IPS DF 6.9 (cell line): ENCODE measurements at places on chromosomes 6 and 20.

- DNase-seq, result no peak
Observed at GRCh38 chr20:48146877-48147276, 361.6 kb upstream of the SULF2 start.

GRCh38 chr6:1552296-1552761 is 57.4 kb upstream of the FOXC1 start:
- DNase-seq, result no peak

- no peak for DNase-seq
Observed at GRCh38 chr6:43127877-43128276, 43.2 kb upstream of the SRF start.

DNA sequence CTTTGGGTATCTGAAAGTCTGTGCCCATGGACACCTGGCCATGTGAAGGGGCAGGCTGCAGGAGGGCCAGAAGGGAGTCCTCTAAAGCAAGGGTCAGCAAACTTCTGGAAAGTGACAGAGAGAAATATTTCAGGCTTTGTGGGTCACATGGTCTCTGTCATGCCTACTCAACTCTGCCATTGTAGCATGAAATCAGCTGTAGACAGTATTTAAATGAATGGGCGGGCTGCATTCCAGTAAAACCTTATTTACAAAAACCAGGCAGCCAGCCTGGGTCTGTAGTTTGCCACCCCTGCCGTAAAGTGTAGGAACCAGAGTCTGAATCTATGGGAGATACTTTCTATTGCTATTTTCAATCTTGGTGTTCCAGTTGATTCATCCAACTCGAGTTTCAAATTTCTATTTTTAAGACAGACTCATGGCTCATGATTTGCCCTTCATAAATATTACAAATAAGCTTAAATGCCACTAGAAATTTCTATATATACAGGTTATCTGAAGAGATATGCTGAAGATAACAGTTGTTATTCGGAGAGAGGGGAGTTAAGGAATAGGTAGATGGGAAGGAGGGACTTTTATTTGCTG is 19.0 kb upstream of the ADGRF4 start:
- DNase-seq, result no peak

DNA sequence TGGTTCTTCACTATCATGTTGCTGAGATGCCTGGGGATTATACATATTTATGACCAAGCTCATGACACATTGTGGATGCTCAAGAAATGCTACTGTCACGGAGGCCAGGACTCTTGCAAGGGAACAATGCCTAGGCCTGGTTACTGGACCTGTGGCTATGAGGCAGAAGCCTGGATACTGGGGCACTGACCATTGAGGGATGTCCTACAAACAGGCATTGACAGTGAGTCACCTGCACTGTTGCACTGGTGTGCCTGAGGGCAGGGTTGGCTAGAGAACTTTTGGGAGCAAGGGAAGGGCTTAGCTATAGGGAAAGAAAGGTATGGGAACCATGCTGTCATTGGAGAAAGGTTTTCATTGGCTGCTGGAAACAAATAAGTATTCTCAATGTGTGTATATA is 313.1 kb upstream of the SUPT3H start:
- DNase-seq, result no peak

GRCh38 chr6:7997286-7997685 is 66.9 kb downstream of the BLOC1S5 start:
- DNase-seq, result no peak

GRCh38 chr6:6781873-6782227 is 193.3 kb downstream of the LY86 start:
- DNase-seq, result no peak

GRCh38 chr20:45229264-45230056 is 8.3 kb downstream of the SEMG2 start:
- no peak for DNase-seq

DNA sequence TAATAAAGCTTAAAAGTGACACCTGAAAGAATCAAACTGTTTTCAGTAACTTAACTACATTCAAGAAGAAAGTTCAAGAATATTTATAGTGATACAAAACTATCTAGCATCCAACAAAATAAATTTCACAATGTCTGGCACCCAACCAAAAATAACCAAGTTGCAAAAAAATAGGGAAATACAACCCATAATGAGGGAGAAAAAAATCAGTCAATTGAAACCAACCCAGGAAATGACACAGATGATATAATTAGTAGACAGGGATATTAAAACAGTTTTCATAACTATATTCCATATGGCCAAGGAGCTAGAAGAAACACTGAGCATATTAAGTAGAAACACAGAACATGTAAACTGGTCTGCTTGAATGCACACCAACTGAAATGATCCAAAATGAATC is 120.2 kb upstream of the BEND3 start:
- DNase-seq, result no peak

DNA sequence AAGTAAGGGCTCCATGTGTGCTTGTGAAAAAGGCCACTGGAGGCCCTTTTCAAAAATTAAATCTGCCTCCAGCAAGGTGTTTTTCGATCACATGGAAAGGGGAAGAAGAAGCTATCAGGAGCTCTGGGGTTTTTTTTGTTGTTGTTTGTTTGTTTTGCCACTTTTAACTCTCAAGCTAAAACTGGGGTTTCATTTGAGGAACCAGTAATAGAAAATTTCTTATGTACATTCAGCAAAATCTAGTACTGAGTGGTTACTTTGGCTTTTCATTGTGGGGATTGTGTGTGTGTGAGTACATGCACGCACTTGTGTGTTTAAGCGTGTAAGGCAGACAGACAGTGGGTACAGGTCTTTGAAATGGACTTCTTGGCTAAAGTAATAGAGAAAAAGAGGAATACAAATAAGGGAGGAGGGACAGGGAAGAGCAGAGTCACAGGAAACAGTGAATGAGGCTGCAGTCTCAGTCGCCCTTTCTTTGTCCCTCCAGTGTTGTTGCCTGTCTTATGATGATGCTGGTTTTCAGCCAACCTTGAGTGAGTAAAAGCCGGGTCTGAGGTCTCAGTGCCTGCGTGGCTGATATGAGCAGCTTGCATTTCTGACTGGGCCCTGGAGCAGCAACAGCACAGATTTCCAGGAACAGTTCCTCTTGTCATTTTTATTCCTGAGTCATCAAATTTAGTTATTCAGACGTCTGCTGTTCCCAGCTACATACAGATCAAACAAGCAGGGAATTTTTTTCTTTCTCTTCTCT is 26.2 kb downstream of the SLC16A10 start:
- no peak for DNase-seq

- DNase-seq, result no peak
Observed at GRCh38 chr20:1562622-1563021, 5.1 kb upstream of the SIRPD start.

DNA sequence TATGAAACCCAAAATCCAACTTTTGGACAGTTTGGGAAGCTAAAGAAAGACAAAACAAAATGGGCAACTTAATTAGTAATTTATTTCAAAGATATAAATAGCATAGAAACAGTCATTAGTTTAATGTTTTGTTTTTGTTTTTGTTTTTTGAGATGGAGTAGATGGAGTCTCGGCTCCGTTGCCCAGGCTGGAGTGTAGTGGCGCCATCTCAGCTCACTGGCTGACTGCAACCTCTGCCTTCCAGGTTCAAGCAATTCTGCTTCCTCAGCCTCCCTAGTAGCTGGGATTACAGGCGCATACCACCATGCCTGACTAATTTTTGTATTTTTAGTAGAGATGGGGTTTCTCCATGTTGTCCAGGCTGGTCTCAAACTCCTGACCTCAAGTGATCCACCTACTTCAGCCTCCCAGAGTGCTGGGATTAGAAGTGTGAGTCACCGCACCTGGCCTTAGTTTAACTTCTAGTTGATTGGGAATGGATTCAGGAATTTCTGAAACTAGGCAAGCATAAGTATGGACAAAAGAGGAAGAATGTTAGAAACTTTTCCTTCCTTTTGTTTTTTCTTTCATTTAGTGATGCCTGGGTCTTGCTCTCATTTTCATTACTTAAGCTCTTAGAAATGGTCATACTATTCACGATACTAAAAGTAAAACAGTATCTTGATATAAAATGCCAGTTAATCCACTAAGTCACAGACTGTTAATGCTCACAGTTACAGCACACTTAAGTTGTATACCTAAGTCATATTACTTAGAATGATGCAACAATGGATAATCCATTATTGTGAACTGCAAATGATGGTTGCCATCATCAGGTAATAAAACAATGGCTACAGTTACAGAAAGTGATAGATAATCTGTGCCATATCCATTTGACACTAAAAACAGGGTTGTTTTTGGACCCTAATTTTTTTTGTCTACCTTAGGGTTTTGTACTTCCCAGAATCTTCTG is 8.2 kb downstream of the SENP6 start:
- no peak for DNase-seq

- DNase-seq, result no peak
Observed at GRCh38 chr6:99285881-99286280, 63.6 kb downstream of the FAXC start.

DNA sequence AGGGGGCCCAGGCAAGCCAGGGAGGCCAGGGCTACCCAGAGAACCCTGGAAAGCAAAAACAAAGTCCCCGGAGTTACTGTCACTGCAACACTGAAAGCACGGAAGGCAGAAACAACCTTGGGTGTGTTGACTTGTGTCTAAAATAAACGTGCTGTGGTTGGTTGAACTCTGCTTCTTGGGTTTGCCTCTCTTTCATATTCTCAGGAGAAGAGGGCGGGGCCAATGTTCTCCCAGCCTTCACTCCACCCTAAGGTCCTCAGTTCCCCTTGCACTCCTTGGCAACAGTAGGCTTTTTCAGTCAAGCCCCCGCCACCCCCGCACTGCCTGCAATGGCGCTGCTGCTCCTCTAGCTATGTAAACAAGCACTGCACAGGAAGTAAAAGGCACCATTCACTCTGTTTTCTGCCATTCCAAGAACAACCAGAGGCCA is 60.9 kb downstream of the COL9A1 start:
- no peak for DNase-seq

- no peak for DNase-seq
Observed at GRCh38 chr6:52186075-52186474, at the start of gene IL17A. TSS of gene IL17A (plus strand) at chr6:52186375. CDS start at chr6:52186432, 57 bp downstream.

- DNase-seq, result no peak
Observed at GRCh38 chr20:32028647-32029372, 18.6 kb downstream of the CCM2L start.

GRCh38 chr6:1761477-1761877 is 151.8 kb downstream of the FOXC1 start:
- DNase-seq, result no peak

DNA sequence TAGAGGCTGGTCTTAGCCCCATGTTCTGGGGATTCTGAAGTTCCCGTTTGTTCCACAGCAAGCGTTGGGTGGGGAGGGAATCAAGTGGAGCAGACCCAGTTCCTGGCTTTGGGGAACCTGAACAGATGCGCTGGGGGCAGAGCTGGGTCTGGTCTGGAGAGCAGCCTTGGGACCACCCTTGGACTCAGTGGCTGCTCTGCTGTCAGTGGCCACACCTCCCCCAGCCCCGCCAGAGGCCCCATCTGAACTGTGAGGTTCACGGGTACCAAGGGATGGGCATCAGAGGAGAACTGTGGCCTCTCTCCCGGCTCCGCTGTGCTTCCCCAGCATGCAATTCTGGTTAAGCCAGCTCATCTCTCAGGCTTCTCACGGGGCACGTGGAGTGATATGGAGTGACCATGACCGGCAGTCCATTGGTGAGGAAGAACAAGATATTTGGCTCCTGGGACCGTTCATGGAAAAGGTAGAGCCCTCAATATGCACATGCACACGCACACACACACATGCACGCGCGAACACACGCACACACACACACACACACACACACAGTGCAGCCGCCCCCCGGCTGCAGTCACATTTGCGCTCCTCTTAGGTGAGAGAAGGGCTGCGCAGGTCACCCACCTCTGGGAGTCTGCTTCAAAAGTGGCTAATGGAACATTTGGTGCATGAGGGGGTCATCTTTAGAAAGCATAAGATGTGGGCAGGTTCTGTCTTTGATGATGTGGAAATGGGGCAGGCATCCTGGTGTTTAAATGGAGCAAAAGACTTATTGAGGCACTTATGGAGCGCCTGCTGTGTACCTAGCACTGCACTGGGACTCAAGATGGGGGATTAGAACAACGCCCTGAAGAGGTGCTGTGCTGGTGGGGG is 6.0 kb downstream of the DLGAP4 start:
- no peak for DNase-seq

DNA sequence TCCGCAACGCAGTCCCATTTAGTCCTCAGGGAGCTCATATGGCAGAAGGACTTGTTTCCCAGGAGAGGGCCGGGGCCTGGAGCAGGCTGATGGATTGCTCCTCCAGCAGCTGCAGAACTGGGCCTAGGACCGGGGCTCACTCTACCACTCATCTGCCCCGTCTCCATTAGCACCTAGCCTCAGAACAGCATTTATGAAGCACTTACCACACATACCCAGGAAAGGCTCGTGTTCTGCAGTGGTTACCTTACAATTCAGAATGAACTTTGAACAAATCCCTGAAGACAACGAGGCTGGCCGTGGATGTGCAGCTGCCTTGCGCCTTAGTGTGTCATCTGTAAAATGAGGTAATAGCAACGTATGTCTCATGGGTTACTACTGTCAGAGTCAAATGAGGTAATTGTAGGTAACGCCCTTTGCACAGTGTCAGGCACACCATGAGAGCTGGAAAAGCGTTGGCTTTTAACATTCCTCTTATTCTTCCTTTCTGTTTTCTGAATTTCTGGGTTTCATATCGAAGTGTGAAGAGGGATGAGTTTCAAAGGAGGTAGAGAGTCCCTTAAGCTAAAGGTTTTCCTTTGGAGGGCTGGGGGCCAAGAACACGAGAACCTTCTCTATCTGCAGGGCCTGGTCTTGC is 46.3 kb upstream of the CD93 start:
- no peak for DNase-seq

- DNase-seq, result no peak
Observed at GRCh38 chr20:11965602-11966001, 47.9 kb downstream of the BTBD3 start.

DNA sequence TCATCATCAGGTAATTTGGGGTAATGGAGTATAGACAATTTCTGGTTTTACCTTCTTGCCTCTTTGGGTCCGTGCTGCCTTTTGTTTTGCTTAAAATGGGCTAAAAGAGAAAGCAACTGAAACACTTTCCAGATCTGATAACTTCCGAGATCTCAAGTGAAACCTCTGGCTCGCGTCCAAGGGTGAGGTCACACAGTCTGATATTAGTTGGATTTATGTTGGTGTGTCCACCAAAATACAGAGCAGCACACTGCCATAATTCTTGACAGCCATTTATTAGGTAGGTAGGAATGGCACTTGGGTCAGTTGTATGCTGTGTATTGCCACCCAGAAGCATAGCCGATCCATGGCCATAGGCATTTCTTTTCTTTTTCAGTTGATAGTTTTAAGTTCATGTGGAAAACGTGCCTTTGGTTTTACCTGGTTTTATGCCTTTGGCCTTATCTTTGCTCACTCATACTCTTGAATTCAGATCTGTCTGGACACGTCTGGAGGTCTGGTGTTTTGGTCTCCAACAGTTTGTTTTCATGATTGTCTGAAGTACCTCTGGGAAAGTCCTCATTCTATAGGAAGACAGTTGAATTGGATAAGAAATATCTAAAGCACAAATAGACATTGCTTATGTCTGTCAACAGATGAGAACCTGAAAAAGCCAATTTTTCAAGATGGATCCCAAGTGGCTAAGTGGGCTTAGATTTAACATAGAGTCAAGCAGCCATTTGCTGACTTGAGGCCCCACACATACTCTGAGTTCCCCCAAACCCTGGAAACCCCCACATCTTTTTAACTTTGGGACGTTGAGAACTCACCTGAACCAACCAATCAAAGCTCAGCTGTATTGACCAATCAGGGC is 320.8 kb downstream of the SOX4 start:
- DNase-seq, result no peak
